Small intestine (tissue), 16 donors: ENCODE measurements at places on chromosomes 5 and 9.

DNA sequence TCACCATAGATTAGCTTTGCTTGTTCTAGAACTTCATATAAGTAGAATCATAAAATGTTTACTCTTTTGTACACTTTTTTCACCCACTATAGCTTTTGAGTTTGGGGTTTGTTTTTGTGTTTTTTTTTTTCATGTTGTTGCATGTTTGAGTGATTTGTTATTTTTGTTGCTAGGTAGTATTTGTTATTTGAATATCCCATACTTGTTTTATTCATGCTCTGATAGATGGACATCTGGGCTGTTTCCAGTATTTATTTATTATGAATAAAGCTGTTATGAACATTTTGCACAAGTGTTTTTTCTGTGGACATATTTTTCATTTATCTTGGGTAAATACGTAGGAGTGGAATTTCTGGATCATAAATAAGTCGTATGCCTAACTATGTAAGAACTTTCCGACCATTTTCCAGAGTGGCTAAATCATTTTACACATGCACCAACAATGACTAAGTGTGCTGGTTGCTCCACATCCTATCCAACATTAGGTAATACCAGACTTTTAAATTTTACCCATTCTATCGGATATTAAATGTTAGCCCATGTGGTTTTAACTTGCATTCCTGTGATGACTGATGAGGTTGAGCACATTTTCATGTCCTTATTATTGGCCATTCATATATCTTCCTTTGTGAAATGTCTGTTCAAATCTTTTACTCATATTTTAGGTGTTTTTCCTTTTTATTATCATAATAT is 69.1 kb upstream of the NR4A3 start:
- DNase-seq, result no peak

- DNase-seq, result peak; percentile 56
Measured at GRCh38 chr5:115838885-115839518, 2.4 kb downstream of the ATG12 start.

DNA sequence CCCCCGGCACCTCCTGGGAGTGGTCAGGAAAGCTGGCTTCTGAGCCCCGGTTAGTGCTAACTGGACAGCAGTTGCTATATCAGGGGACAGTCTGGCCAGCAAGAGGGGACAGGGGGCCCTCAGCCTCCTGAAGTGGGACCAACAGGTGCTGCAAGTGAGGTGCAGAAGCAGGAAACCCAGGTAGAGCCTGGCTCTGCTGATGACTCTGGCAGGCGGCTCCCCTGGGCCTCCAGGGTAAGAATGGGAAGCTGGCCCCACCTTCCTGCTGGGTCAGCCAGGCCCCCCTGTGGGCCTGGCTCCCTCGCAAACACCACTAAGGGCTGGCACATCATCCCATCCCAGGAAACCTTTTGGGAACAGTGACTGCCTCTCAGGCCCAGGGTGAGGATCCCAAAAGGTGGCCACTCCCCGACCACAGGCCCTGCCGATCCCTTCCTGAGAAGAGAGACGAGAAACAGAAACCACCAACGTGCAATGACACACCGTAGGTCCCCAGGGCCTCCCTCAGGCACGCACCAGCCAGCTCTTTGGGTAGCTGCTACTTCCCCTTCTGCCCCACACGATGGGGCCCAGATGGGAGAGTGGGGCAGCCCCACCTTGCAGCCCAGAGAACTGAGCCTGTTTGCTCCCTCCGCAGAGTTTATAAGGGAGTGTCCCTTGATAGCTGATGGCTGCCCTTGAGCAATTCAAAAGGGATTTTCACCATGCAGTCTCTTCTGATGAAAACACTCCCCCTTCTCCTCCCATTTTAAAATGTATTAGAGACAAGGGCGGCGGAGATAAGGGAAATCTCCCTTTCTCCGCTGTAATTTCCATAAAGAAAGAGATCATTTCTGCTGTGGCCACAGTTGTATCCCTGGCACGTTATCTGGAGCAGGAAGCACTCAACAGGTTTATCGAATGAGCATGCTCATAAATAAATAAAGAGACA is 76.8 kb downstream of the STK10 start:
- DNase-seq, result peak; percentile 84

GRCh38 chr9:112065806-112066606 is 109.1 kb downstream of the SUSD1 start:
- DNase-seq, result peak; percentile 95

GRCh38 chr5:128532127-128532526 is 5.9 kb downstream of the FBN2 start:
- DNase-seq, result no peak

DNA sequence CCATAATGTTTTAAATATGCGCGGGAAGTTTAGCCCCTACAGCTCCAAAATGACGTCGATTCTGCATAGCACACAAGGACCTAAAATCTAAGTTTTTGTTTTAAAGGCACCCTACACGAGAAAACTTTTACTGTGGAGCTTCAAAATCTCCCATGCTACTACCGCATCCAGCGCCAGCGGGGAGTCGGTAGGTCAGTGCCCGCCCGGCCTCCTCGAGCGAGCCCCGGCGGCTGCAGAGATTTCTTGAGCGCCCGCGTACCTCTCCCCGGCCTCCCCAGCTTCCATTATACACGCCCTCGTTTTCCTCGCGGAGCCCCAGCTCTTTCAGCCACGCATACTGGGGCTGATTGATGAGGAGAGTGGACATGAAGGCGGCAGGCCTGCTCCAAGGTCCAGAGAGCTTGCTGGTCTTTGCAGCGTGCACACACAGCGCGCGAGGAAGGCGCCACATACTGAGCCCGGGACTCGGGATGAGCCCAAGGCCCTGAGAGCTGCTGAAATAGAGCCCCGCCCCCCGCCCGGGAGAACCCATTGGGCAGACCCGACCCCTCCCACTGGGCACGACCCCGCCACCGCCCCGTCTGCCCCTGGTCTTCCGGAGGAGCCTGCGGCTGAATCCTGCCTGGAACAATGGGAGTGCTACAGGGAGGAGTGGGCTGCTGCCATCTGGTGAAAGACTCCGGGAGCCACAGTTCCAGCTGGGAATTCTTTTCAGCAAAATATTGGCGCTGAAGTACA is at the start of gene ALDH7A1:
TSS of gene ALDH7A1 (minus strand) at position 472 of the 738 bp plus-strand sequence. CDS start at position 451, 21 bp downstream.
- DNase-seq, result peak; percentile 96

DNA sequence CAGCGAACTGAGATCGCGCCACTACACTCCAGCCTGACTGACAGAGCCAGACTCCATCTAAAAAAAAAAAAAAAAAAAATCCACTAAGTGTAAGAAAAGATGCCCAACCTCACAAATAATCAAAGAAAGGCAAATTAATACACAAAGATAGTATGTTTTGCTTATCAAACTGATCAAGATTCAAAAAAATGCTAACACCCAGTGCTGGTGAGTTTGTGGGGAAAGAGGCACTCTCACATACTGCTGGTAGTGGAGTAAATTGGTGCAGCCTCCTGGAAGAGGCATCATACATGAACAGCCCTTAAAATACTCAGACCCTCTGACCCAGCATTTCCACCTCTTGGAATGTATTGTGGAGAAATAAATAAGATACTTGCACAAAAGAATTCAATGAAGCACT is 70.2 kb upstream of the LMX1B start:
- no peak for DNase-seq

- DNase-seq, result no peak
Measured at GRCh38 chr5:34531751-34532360, 124.3 kb upstream of the RAI14 start.

DNA sequence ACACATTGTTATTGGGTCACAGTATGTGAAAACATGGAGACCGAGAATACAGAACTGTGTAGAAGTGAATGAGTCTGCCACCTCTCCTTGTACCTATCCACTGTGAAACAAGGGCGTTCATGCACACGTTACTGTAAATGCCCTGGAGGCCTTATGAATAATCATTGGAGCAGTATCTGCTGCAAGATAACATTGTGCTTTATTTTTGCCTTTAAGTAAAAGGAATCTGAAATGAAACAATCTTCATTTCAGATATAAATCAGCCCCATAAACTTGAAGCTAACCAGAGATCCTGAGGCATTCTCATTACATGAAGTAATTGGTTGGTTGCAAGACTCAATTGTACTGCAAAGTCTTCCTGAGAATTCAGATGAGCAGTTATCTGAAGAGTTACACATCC is 419.6 kb downstream of the KDM4C start:
- no peak for DNase-seq

GRCh38 chr9:17742067-17742466 is 163.2 kb downstream of the SH3GL2 start:
- no peak for DNase-seq

DNA sequence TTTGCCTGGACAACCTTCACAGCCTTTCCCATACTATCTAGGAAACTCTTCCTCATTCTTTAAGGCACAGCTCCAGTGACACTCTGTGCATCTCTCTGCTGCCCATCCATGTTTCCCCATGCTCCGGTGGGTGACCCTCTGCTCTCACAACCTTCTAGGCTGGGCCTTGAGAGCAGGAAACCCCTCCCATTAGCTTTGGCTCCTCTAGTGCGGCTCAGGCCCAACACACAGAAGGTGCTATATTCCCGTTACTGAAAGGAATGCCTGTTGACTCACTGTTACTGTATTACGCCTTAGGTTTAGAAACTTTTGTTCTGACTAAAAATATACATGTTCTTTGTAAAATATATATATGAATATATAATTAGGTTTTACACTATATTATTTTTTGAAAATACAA is 8.1 kb upstream of the CCL28 start:
- no peak for DNase-seq

DNA sequence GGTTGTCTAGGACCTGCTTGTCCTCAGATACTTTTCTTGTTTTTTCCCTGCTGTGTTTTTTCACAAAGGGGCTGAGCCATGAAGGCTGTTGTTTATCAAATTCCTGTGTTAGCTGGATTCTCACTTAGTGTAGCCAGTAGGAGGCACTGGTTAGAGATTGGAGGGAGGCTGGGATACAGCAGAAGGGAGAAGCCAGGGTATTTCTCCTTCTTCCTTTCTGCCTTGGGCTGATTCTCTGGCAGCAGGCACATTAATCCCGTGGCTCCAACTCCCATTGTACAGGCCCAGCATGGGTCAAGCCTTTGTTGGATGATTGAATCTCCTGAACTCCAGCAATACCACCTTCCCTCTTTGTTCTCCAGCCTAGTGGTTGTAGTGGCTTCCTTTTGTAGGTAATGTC is 46.4 kb upstream of the FAM170A start:
- no peak for DNase-seq

DNA sequence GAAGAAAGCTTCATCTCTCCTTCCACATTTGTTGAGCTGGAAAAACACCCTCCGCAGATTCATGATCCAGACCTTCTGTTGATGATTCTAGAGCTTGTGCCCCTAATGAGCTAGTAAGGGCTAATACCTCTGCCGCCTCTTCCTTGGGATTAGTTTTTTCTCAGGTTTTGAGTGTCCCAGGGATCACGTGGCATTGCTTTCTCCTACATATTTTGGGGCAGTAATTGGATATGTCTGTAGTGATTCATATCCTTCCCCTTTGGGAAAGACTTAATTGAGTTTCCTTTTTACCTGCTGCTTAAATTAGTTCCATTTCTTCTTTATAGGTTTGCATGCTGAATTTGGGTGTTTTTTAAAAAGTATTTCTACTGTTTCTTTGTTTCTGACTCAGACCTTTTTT is 143.9 kb downstream of the GOLPH3 start:
- DNase-seq, result no peak

GRCh38 chr9:136656183-136656738 is 6.5 kb upstream of the EGFL7 start:
- DNase-seq, result no peak

DNA sequence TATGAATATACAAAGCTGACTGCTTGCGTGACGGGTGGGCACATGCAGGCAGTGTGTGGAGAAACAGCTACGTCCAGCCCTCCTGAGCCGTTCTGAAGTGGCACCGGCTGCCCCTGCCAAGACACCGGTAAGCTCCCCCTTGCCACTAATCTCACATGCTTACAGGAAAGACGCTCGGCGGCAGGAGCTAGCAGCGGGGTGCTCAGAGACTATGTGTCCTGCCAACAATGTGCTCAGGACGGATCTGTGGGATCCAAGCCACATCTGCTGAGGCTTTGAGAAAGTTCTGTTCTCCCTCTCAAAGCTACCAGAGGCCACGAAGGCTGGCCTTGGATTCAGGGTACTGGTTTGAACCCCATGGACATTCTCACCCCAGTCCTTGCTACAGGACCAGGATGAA is 157.2 kb upstream of the PHYKPL start:
- DNase-seq, result no peak

- no peak for DNase-seq
Measured at GRCh38 chr5:121915765-121916164, 46.0 kb upstream of the SRFBP1 start.

DNA sequence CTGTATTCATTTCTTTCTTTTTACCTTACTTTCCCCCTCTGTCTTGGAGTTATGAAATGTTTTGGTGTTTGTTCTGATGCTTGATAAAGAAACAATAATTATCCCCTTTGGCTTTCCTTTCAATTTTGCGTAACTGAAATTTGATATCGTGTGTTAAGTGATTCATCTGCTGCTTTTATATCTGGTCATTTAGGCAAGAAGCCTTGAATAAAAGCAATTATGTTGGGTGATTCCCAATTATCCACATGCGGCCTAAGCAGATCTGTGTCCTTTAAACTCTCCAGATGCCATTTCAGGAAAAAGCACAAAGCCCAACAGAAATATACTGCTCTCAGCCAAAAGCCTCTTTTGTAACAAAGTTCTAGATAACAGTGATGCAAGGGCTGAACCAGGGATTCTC is 92.8 kb downstream of the TAF11L14 start:
- no peak for DNase-seq

- DNase-seq, result no peak
Measured at GRCh38 chr9:107033966-107034365, 171.0 kb downstream of the ZNF462 start.
